Motor neuron (in vitro differentiated cells): ENCODE measurements at places on chromosomes 6 and 20. TPM values are rescaled to one million over a fixed set of nuclear protein-coding genes. Genes with fewer than 3 reads are reported as not detected.

- ATAC-seq = no peak
These were observed 3.3 kb upstream of the C20orf202 start for GRCh38 chr20:1199964-1200363.

DNA sequence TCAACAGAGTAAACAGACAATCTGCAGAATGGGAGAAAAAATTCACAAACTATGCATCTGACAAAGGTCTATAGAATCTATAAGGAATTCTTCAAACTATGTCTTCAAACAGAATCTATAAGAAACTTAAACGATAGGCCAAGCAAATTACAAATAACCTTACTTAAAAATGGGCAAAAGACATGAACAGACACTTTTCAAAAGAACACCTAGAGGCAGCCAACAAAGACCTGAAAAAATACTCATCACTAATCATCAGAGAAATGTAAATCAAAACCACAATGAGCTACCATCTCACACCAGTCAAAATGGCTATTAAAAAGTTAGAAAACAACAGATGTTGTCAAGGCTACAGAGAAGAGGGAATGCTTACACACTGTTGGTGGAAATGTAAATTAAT, 81.3 kb downstream of the ID4 start:
- no peak for ATAC-seq

GRCh38 chr20:56985066-56985685, 281.3 kb downstream of the BMP7 start:
- ATAC-seq = no peak

GRCh38 chr20:53767206-53767930, 173.7 kb upstream of the ZNF217 start:
- ATAC-seq = no peak

DNA sequence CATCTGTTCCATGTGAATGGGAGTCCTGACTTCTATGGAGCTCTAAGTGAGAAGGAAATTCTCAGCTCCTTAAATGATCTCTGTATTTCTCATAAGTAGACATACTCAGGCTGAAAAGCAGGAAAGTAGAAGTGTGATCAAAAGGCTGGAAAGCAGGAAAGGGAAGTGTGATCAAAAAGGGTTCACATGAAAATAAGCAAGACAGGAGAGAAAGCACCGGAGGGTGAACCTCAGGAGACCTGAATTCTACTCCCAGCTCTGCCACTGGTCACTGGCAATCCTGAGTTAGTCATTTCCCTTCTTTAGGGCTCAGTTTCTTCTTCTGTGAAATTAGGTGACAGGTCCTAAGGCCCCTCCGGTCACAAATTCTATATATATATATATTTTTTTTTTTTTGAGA, 55.5 kb upstream of the TRERF1 start:
- ATAC-seq = no peak

DNA sequence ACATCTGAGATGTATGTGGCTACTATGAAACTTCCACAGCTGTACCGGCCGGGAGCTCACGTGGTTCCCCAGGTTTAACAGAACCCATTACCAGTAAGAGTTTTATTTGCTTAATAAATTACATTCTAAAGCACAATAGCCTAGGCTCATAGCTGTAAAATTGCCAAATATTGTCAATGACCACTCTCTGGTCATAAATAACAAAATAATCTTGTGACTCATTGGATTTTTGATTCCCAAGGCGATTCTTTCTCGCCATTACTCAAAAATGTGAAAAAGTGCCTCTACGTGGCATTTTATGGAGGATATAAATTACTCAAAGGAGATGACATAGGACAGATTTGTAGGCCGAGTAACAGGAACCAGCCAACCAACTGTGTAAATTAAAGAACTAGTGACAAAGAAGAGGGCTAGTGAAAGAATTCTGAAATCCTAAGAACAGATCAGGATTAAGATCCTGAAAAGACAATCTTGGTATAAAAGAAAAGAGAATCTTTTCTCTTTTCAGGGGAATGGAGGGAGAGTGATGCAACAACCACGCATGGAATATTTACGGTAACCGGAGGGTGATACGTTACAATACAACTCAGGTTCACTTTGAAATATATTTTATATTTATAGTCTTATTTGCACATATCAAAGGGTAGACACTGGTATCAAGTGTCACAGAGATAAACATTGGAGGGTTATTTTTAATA, 199.7 kb downstream of the FOXC1 start:
- ATAC-seq = no peak

GRCh38 chr6:29071831-29072723, 15.0 kb downstream of the OR2B3 start:
- no peak for ATAC-seq

GRCh38 chr20:64093013-64093503, 8.9 kb upstream of the LKAAEAR1 start:
- ATAC-seq = no peak

DNA sequence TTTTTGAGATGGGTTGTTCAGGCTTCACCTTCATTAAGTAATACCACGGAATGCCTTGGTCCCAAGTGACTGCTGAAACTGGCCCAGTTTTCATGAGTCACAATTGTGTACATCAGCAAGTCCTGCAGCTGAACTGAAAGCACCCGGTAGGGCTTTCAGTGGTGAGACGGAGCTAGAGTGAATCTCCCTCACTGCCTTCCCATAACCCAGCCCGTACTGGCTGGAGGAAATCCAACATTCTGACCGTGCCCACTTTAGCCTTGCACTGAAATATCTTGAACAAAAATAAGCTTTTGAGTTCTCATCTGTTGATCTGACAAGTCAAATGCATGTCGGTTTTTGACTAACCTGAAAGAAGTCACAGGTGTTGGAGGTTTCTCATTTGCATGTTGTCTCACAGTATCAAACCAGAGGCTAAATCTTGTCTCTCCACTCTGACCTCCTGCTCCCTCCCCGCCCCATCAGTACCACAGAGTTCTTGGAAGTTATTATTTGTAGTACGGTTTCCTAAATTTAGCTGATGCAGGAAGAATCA, 35.9 kb downstream of the DUSP22 start:
- ATAC-seq = peak; percentile 96

The LAMA2 gene
- 0.87 and 0.88 TPM in 2 replicates for total RNA-seq

The SMIM28 gene
- not detected in 2 replicates for total RNA-seq

GRCh38 chr6:108576709-108577108, 16.0 kb downstream of the FOXO3 start:
- peak; percentile 73 for ATAC-seq

DNA sequence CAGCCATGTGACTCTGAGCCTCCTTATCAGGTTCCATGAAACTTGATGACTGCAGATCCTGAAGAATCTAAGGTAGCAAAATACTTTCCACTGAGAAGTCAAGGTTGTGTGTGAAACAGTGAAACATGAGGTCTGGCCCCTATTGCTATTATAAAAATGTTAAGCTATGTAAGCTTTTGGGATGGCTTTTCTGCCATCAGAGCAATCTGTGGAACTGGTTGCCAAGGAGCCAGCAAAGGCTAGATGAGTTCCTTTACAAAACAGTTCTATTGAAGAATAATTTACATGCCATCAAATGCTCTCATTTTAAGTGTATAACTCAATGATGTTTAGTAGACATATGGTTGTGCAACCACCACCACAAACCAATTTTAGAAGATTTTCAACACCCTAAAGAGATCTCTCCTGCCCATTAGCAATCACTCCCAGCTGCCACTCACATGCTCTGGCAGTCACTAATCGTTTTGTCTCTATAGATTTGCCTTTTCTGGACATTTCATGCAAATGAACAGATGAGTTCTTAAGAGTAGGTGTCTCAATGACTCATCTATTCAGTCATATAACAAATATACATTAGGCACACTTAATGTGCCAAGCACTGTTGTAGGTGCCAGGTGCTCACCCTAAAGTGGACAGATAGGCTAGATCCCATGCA, 19.9 kb upstream of the MEP1A start:
- ATAC-seq = no peak

The HLA-G gene
- 0.56 TPM in 1 of 2 replicates, not detected in the other for total RNA-seq

DNA sequence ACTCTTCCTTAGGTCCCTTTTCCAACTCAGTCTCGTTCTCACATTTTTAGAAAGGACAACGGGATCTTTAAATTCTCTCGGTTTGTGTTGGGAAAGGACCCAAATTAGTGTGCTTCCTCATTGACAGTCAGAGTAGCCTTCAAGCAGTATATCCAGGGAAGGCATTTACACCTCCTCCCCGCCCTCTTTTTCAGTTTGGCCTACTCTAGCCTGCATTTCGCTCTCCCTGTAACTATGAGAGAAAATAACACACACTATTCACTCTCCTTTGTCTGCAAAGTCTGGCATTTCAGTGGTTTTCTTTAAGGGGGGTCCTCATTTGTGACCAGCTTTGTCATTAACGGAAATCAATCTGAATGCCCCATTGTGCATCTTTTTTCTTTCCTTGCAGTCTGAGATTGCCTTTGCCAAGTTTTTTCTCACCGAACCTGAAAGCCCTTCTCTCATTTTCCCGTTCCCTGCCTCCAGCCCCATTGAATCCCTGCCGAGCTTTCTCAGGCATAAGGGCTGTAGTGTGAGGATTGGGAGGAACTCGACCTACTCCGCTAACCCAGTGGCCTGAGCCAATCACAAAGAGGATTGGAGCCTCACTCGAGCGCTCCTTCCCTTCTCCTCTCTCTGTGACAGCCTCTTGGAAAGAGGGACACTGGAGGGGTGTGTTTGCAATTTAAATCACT, 393 bp upstream of the FABP7 start:
- peak; percentile 82 for ATAC-seq

DNA sequence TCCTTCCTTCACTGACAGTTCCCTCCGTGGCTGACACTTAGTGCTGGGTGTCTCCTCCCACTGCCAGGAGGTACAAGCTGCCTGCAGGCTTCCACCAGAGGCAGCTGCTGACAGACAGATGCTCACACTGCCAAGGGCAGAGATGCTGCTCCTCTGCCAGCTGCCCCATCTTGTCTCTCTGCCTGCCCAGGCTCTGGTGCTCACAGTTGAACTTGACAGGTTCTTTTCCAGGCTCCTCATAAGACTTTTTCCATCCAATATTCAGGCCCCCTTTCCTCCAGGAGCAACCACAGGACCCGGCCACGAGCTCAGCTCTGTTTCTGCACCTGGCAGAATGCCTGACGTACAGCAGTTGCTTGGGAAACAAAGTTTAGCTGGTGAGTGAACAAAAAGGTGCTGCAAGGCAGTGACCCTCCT, 79.8 kb downstream of the PSMB1 start:
- ATAC-seq = peak; percentile 68

The DEFB115 gene
- not detected in 2 replicates for total RNA-seq

DNA sequence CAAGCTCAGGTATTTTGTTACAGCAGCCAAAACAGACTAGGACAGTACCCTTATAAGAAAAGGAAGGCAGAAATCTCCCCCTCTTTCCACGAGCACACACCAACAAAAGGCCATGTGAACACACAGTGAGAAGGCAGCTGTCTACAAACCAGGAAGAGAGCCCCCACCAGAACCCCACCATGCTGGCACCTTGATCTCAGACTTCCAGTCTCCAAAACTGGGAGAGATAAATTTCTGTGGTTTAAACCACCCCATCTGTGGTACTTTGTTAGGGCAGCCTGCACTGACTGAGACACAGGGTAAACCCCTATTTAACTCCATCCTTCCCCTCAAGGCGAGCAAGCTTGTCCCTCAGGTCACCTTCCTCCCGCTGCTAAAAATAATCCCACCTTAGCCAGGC, 475.8 kb upstream of the JARID2 start:
- ATAC-seq = no peak

- no peak for ATAC-seq
These were observed 263.0 kb downstream of the ZNF217 start for GRCh38 chr20:53330601-53331140.

The KCNK17 gene
- total RNA-seq = 2.7 and 3.1 TPM in 2 replicates

The CDKN1A gene
- 123 and 129 TPM in 2 replicates for total RNA-seq

The CCDC170 gene
- total RNA-seq = 0.13 and 0.50 TPM in 2 replicates

GRCh38 chr20:31569163-31570020, 35.7 kb upstream of the ID1 start:
- ATAC-seq = no peak

DNA sequence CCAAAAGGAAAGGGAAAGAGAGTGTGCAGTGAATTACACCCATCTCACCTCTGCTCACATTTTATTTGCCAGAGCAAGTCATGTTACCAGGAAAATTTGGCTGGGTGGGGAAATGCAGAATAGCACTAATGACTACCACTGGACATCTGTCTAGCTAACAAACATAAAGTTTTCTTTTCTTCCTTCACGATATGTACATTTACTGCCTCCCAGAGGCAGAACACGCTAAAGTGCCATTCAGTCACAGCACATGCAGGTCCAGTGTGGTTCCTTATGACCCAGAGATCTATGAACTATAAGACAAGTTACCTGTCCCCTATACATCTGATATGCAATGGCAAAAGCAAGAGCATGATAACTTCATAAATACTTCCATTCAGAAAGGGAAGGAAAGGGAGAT, 194.1 kb downstream of the OGFRL1 start:
- no peak for ATAC-seq

GRCh38 chr6:168782187-168782751, 341.3 kb downstream of the SMOC2 start:
- ATAC-seq = no peak

The CLDN20 gene
- 9.0 and 10.4 TPM in 2 replicates for total RNA-seq

The MMP24 gene
- total RNA-seq = 1.5 and 2.3 TPM in 2 replicates

GRCh38 chr6:145798530-145798929, 16.1 kb downstream of the FBXO30 start:
- no peak for ATAC-seq

The TSPO2 gene
- total RNA-seq = 0.23 and 0.26 TPM in 2 replicates

The PPP1R10 gene
- 33.4 and 43.1 TPM in 2 replicates for total RNA-seq

DNA sequence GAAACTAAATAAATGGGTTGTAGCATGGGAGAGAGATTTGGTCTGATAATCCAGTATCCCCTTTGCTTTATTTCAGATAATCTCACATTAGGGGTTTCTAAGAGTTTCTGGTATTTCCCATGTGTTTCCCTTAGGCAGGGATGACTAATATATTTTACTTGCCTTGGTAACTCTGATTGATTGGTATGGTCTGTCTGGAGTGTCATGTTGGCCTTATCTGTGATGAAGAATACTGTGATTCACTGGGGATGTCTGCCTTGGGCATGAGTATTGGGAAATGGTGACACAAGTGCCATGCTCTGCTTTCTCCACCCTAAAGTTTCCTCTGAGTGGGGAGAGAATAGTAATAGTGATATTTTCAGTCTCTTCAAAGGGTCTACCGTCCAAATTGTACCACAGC, 10.1 kb downstream of the SLC22A2 start:
- no peak for ATAC-seq
